Occipital lobe (tissue), 3 donors: ENCODE measurements at places on chromosomes 4 and X.

GRCh38 chr4:140533951-140534480, 10.0 kb downstream of the ELMOD2 start:
- DNase-seq, result no peak

- DNase-seq, result no peak
These were observed 78.3 kb upstream of the EGFL6 start for GRCh38 chrX:13491061-13491460.

- DNase-seq, result no peak
These were observed 550.7 kb upstream of the SLIT2 start for GRCh38 chr4:19700992-19701391.

DNA sequence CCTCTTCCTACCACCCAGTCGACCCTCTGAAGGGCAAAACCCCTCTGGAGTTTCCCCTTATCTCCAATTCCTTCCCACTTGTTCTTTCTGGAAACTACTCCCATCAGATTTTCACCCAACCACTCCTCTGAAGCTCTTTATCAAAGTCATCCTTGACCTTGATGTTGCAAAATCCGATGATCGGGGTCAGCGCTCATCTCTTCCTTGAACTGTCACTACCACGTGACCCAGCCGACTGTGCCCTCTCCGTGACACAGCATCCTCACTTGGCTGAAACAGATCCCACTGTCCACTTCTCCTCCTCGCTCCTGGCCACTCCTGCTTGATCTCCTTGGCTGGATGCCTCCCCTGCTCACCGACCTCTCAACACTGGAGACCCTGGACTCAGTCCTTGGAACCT, 1.1 kb downstream of the CFAP99 start:
- no peak for DNase-seq

DNA sequence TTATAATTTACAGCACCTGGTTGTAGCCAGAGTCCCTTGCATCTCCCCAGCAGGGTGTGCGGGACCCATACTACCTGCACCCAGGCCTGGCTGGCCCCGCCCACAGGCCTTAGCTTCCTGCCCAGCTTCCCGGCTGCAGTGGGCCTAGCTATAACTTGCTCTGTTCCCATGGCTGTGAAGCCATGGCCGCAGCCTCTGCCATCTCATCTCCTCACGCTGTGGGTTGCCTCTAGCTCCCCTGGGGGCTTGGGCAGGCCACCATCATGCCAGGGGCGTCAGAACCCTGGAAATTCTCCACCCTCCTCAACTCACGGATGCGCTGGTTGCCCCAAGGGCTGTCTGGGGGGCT, 26.1 kb upstream of the SORBS2 start:
- DNase-seq, result no peak

- no peak for DNase-seq
These were observed 60.0 kb downstream of the FHDC1 start for GRCh38 chr4:152996111-152996571.

DNA sequence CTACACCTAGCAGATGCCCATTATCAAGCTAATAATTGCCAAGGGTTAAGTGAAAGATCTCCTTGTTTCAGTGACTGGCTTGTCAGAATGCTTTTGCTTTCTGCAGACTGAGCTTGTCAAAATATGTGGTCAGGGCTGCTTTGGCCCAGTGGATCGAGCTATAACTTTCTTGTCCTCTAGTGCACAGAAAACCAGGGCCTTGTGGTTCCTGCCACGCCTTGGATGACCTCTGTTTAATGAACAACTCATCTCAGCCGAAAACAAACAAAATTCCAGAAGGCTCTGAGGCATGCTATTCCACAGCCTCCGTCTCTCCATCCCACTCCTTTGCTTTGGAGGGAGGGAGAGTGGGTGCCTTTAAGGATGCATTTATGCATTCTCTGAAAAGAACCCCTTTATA, 11.3 kb downstream of the EVC start:
- DNase-seq, result no peak

DNA sequence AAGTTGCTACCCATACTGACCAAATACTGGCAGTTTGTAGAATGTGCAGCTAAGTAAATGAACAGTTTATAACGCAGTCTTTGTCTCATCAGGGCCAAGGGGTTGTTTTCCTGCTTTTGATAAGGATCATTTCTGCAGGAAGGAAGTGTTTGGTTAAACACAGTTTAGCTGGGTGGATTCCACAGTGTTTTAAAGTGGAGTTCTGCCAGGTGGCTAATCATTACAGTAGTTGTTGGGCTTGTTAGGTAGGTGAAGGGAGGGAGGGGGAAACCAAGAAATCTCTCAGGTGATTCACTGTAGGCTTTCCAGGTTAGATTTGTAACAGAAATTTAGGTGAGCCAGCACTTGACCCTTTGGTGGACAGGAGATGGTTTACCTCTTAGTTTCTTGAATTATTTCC, 58.1 kb downstream of the FNIP2 start:
- DNase-seq, result no peak
